T-helper 17 cell (primary cell): ENCODE measurements at places on chromosomes 6 and 20.

GRCh38 chr20:62637110-62637509, 5.2 kb upstream of the SLCO4A1 start:
- DNase-seq: no peak

- no peak for DNase-seq
These were observed 176.6 kb downstream of the TRIM27 start for GRCh38 chr6:28747083-28747630.

DNA sequence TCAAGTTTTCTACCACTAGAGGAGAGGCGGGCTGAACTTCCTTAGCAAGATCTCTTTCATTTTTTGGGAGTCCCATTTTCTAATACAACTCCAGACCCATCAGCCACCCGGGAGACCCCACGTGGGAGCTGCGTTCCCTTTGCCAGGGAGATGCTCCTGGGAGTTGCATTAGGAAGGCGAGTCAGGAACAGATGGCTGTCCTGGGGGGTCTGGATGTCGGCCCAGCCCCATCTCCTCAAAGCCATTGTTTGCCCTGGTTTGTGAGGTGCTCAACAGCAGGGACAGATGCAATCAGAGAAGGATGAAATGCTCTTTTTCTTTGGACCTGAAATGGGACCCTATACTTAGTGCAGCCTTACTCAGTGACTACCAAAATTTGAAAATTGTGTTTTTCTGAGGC, 39.4 kb downstream of the CARMIL1 start:
- no peak for DNase-seq

DNA sequence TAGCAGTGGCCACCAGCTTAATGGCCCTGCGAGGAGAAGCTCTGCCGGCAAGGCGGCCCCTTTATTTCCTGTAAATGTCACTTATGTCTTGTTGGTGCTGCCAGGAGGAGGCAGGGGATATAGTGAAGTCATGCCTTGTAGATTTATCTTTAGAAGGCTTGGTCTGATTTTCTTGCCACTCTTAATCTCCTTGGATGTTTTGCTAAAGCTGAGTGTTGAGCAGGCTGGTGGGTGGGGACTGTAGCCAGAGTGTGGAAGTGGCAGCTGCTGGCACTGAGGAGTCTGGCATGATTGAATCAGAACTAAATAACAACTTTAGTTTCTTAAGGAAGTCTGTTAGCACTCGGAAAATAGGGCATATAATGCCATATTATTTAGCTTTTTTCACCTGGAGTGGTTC, 77.9 kb downstream of the PHF20 start:
- no peak for DNase-seq
